Psoas muscle (tissue), 8 donors: ENCODE measurements at places on chromosomes 7 and 10. TPM values are rescaled to one million over a fixed set of nuclear protein-coding genes. Genes with fewer than 3 reads are reported as not detected.
A peak's percentile ranks its signal among the peaks of the same experiment; 100 is the strongest.

DNA sequence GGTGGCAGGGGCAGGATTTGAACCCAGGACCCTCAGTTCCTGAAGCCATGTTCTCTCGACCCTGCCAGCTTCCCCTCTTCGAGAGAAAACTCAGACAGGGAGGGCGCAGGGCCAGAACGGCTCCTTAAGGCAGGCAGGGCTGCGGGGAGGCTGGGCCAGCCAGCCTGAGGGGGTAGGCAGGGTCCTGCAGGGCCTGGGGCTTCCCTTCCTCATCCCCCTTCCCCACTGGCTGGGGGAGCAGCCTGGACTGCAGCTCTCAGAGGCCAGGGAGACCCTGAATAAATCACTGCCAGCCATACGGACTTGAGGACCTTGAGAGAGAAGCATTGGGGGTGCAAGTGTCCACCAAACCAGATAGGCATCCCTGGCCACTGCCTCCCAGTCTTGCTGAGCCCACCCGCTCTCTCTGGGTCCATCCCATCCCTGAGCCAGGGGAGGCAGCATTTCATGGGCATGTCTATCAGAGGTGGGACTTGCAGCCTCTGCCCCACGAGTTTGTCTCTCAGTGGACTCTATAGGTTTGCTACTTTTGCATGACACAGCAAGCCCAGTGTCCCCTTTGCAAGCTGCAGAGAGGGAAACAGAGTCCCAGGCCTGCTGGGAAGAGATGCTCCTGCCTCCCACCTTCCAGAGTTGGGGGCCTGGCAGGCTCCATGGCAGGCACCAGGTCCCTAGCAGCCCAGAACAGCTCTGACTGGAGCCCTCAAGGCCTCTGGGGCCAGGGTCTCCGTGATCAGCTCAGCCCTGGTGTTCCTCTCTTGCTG lies 70.9 kb downstream of the MYL10 start:
- H3K4me3 ChIP-seq, result no peak overlapping the region
- H3K4me1 ChIP-seq, result no peaks in the 10 kb centered on the region
- H3K27me3 ChIP-seq, result no peaks in the 10 kb centered on the region
- peak; percentile 7 for DNase-seq

The UFSP1 gene
- total RNA-seq, result 5.4 TPM

The AGR3 gene
- not detected for total RNA-seq

The HKDC1 gene
- not detected for total RNA-seq

GRCh38 chr7:119918185-119918584 lies 354.8 kb upstream of the KCND2 start:
- no peak overlapping the region for H3K27ac ChIP-seq
- no peak for DNase-seq
- no peaks in the 10 kb centered on the region for H3K36me3 ChIP-seq
- H3K4me1 ChIP-seq, result no peaks in the 10 kb centered on the region

GRCh38 chr10:96255549-96256333 lies 15.6 kb downstream of the BLNK start:
- no peak overlapping the region for H3K4me3 ChIP-seq
- H3K27ac ChIP-seq, result no peak overlapping the region
- H3K27me3 ChIP-seq, result no peaks in the 10 kb centered on the region
- no peaks in the 10 kb centered on the region for H3K36me3 ChIP-seq
- H3K4me1 ChIP-seq, result no peaks in the 10 kb centered on the region
- no peak for DNase-seq

The TMEM229A gene
- total RNA-seq, result not detected

DNA sequence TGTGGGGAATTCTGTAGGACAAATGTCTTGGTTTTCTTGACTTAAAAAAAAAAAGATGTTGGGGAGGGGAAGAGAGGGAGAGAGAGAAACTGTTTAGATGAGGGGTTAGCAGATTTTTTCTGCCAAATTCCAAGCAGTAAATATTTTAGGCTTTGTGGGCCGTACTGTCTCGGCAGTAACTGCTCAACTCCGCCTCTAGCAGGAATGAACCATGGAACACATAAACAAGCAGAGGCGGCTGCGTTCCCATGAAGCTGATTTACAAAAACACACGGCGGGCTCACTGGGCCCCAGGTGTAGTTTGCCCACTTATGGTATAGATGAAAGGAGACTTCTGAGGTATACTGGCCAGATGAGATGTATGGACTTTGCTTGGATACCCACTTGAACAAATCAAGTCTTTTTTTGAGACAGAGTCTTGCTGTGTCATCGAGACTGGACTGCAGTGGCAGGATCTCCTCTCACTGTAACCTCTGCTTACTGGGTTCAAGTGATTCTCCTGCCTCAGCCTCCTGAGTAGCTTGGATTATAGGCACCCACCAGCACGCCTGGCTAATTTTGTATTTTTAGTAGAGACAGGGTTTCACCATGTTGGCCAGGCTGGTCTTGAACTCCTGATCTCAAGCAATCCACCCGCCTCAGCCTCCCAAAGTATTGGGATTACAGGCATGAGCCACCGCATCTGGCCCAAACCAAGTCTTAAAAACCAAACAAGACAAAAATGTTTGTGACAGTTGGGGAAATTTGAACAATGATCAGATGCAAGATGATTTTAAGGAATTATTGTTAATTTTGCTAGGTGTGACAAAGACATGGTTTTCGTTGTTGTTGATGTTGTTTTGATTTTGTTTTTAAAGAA lies 9.7 kb upstream of the ADAMTS14 start:
- H3K4me1 ChIP-seq, result no peaks in the 10 kb centered on the region
- no peaks in the 10 kb centered on the region for H3K27me3 ChIP-seq
- no peak overlapping the region for H3K27ac ChIP-seq

The MOGAT3 gene
- not detected for total RNA-seq

GRCh38 chr10:76992467-76992866 lies 645.1 kb downstream of the KCNMA1 start:
- no peak overlapping the region for H3K4me3 ChIP-seq
- no peaks in the 10 kb centered on the region for H3K36me3 ChIP-seq
- no peak overlapping the region for H3K27ac ChIP-seq
- no peak for DNase-seq
- no peaks in the 10 kb centered on the region for H3K4me1 ChIP-seq

- H3K4me3 ChIP-seq, result peak overlapping the region; percentile 61
- H3K4me1 ChIP-seq, result no peaks in the 10 kb centered on the region
- H3K27ac ChIP-seq, result no peak overlapping the region
- H3K36me3 ChIP-seq, result no peaks in the 10 kb centered on the region
Measured at GRCh38 chr7:130490888-130491804, 739 bp upstream of the MEST start.

GRCh38 chr7:6423942-6424701 lies 23.6 kb downstream of the DAGLB start:
- peaks cover 27% of the 10 kb centered on the region for H3K4me1 ChIP-seq
- peaks cover 38% of the 10 kb centered on the region for H3K36me3 ChIP-seq
- DNase-seq, result peak; percentile 87
- no peak overlapping the region for H3K4me3 ChIP-seq
- H3K27ac ChIP-seq, result peak overlapping the region; percentile 80

The AKR1D1 gene
- not detected for total RNA-seq

The EIF5AL1 gene
- 0.41 TPM for total RNA-seq

GRCh38 chr7:1925349-1925748 lies 255.3 kb downstream of the ELFN1 start:
- H3K4me3 ChIP-seq, result no peak overlapping the region
- peak; percentile 50 for DNase-seq
- H3K36me3 ChIP-seq, result no peaks in the 10 kb centered on the region

- no peak overlapping the region for H3K4me3 ChIP-seq
- H3K4me1 ChIP-seq, result peaks cover 5% of the 10 kb centered on the region
- H3K27me3 ChIP-seq, result no peaks in the 10 kb centered on the region
- no peak overlapping the region for H3K27ac ChIP-seq
- DNase-seq, result no peak
- H3K36me3 ChIP-seq, result no peaks in the 10 kb centered on the region
Measured at GRCh38 chr7:16416289-16417282, 4.8 kb downstream of the CRPPA start.

DNA sequence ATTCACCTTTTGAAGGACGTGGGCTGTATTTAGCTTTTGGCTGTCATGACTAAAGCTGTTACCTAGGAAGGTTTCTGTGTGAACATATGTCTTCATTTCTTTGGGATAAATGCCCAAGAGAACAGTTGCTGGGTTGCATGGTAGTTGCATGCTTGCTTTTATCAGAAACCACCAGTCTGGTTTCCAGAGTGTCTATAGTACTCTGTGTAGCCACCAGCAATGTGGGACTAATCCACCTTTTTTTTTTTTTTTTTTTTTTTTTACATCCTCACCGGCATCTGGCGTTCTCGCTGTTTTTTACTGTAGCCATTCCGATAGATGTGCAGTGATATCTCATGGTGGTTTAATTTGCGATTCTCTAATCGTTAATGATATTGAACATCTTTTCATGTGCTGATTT lies 297.8 kb downstream of the SDK1 start:
- H3K4me1 ChIP-seq, result no peaks in the 10 kb centered on the region
- no peak for DNase-seq
- no peaks in the 10 kb centered on the region for H3K27me3 ChIP-seq
- H3K4me3 ChIP-seq, result no peak overlapping the region
- H3K27ac ChIP-seq, result no peak overlapping the region

- DNase-seq, result no peak
- H3K36me3 ChIP-seq, result peaks cover 42% of the 10 kb centered on the region
- no peak overlapping the region for H3K27ac ChIP-seq
- no peaks in the 10 kb centered on the region for H3K27me3 ChIP-seq
- no peak overlapping the region for H3K4me3 ChIP-seq
Measured at GRCh38 chr7:22980422-22980821, 33.5 kb downstream of the HYCC1 start.

- H3K36me3 ChIP-seq, result no peaks in the 10 kb centered on the region
- H3K4me1 ChIP-seq, result no peaks in the 10 kb centered on the region
- no peak for DNase-seq
- no peaks in the 10 kb centered on the region for H3K27me3 ChIP-seq
Measured at GRCh38 chr7:93889261-93889660, 1.3 kb downstream of the TFPI2 start.

The ARHGAP22 gene
- 2.9 TPM for total RNA-seq

DNA sequence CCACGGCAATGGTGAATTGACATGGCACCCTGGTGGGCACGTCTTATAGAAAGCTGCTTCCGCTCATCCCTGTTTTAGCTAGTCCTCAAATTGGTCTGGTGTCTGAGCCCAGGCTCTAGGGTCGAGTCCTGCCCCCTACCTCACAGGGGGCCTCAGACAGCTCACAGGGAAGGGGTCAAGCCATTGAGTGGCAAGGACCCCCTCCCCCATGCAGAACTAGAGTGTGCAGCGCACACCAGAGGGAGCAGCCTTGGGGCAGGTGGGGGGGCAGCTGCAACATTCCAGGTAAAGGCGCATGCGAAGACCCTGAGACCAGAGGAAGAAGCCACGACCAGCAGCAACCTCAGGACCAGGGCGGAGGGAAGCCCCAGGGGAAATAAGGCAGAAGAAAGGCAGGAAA lies 240.4 kb upstream of the PPP2R2D start:
- H3K4me3 ChIP-seq, result no peak overlapping the region
- H3K27ac ChIP-seq, result no peak overlapping the region
- H3K36me3 ChIP-seq, result no peaks in the 10 kb centered on the region
- DNase-seq, result no peak

DNA sequence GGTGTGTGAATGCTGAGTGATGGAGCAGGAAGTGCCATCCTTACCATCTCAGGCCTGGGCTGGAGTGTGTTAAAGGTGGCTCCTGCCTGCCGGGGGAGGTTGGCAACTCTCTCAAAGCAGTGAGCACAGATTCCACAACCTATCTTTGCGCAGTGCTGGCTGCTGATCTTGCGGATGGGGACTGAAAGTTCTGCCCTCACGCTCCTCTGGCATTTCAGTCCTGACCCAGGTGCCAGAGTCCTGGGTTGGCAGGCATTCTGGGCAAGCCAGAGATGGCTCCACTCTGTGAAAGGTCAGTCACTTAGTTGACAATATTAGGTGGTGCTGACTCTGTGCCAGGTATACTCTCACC lies 315.5 kb downstream of the RPS24 start:
- H3K4me3 ChIP-seq, result no peak overlapping the region
- H3K27ac ChIP-seq, result no peak overlapping the region
- no peaks in the 10 kb centered on the region for H3K36me3 ChIP-seq
- no peaks in the 10 kb centered on the region for H3K4me1 ChIP-seq

The TEX36 gene
- not detected for total RNA-seq

DNA sequence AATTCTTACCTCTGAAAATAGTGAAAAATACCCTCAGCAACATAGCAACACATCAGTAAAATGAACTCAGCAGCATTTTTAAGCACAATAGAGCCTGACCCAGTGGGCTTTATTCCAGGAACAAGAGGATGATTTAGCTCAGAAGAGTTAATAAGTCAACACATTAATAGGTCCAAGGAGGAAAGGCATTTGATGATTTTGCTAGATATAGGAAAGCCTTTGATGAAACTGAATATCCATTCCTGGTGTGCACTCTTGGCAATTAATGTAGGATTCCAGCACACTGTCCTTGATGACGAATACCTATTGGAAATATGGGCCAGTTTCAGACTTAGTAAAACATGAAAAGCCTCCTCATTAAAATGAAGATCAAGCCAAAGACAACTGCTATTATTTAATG lies 42.5 kb downstream of the RASGEF1A start:
- no peaks in the 10 kb centered on the region for H3K36me3 ChIP-seq
- no peak overlapping the region for H3K4me3 ChIP-seq
- DNase-seq, result no peak

- no peak for DNase-seq
- H3K4me1 ChIP-seq, result peaks cover 12% of the 10 kb centered on the region
- no peaks in the 10 kb centered on the region for H3K36me3 ChIP-seq
Measured at GRCh38 chr7:35729061-35729783, 34.3 kb upstream of the HERPUD2 start.

The GPC2 gene
- total RNA-seq, result 0.77 TPM

GRCh38 chr7:151342811-151343210 lies 1.2 kb downstream of the NUB1 start:
- no peak for DNase-seq
- peaks cover 14% of the 10 kb centered on the region for H3K4me1 ChIP-seq
- H3K27ac ChIP-seq, result no peak overlapping the region
- peaks cover 33% of the 10 kb centered on the region for H3K36me3 ChIP-seq
- H3K4me3 ChIP-seq, result peak overlapping the region; percentile 95

The OR9A2 gene
- not detected for total RNA-seq

GRCh38 chr10:93859049-93859655 lies 34.6 kb upstream of the SLC35G1 start:
- no peak overlapping the region for H3K27ac ChIP-seq
- DNase-seq, result no peak
- H3K27me3 ChIP-seq, result no peaks in the 10 kb centered on the region
- no peak overlapping the region for H3K4me3 ChIP-seq
- H3K4me1 ChIP-seq, result no peaks in the 10 kb centered on the region

DNA sequence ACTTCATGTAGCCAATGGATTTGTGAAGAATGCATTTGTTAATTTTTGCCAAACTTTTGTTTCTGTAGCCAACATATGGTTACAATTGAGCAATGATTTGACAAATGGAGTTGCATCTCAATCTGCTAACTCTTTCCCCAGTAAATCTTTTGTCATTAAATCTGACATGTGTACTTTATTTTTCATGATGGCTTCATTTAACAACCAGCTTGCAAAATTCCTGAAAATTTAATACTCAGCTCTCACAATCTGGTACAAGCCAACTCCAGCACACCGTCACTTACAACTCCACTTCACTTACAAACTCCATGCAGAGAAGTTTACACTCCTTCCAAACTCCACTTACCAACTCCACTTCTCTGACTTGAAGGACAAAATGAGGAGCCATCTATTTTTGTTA lies 26.5 kb upstream of the HIBADH start:
- H3K4me1 ChIP-seq, result no peaks in the 10 kb centered on the region
- H3K4me3 ChIP-seq, result no peak overlapping the region
- H3K27me3 ChIP-seq, result no peaks in the 10 kb centered on the region

GRCh38 chr10:110258542-110258941 lies 46.2 kb downstream of the SMNDC1 start:
- H3K4me3 ChIP-seq, result no peak overlapping the region
- H3K27me3 ChIP-seq, result no peaks in the 10 kb centered on the region
- DNase-seq, result no peak
- peaks cover 31% of the 10 kb centered on the region for H3K4me1 ChIP-seq
- no peaks in the 10 kb centered on the region for H3K36me3 ChIP-seq
